ENCODE measurements at places on chromosomes 4 and X. TPM values are rescaled to one million over a fixed set of nuclear protein-coding genes. Genes with fewer than 3 reads are reported as not detected.
A peak's percentile ranks its signal among the peaks of the same experiment; 100 is the strongest.

The LRCH2 gene
- total RNA-seq = not detected

The GRSF1 gene
- total RNA-seq = 34.1 TPM

The ZCCHC18 gene
- 3.8 TPM for total RNA-seq

The REELD1 gene
- total RNA-seq = 2.0 TPM

The DAPP1 gene
- total RNA-seq = 9.1 TPM

The JCHAIN gene
- 1.0 TPM for total RNA-seq

The ARHGAP4 gene
- total RNA-seq = 463 TPM

The CD38 gene
- total RNA-seq = 9.6 TPM

- H3K27ac ChIP-seq = no peak overlapping the region
- no peak for DNase-seq
- H3K27me3 ChIP-seq = no peaks in the 10 kb centered on the region
- no peak overlapping the region for H3K4me3 ChIP-seq
- H3K36me3 ChIP-seq = no peaks in the 10 kb centered on the region
- H3K4me1 ChIP-seq = no peaks in the 10 kb centered on the region
Measured at GRCh38 chr4:173478913-173479283, 51.1 kb downstream of the HAND2 start.

GRCh38 chr4:84920617-84921016 is 45.9 kb downstream of the WDFY3 start:
- no peaks in the 10 kb centered on the region for H3K27me3 ChIP-seq
- H3K27ac ChIP-seq = no peak overlapping the region
- H3K4me3 ChIP-seq = no peak overlapping the region
- H3K36me3 ChIP-seq = no peaks in the 10 kb centered on the region
- no peaks in the 10 kb centered on the region for H3K4me1 ChIP-seq

- no peak overlapping the region for H3K27ac ChIP-seq
- no peaks in the 10 kb centered on the region for H3K4me1 ChIP-seq
- DNase-seq = no peak
- H3K27me3 ChIP-seq = no peaks in the 10 kb centered on the region
- no peaks in the 10 kb centered on the region for H3K36me3 ChIP-seq
Measured at GRCh38 chr4:139863531-139863930, 197.9 kb downstream of the MGST2 start.

- H3K27ac ChIP-seq = no peak overlapping the region
- H3K4me1 ChIP-seq = no peaks in the 10 kb centered on the region
- H3K36me3 ChIP-seq = no peaks in the 10 kb centered on the region
- DNase-seq = no peak
Measured at GRCh38 chr4:41408859-41409593, 128.9 kb upstream of the LIMCH1 start.

GRCh38 chrX:31894152-31894551 is 822.3 kb upstream of the FTHL17 start:
- H3K36me3 ChIP-seq = no peaks in the 10 kb centered on the region
- H3K4me3 ChIP-seq = no peak overlapping the region
- H3K4me1 ChIP-seq = no peaks in the 10 kb centered on the region
- no peak overlapping the region for H3K27ac ChIP-seq
- DNase-seq = no peak

GRCh38 chrX:142804085-142804484 is 221.6 kb upstream of the SPANXN4 start:
- H3K4me3 ChIP-seq = no peak overlapping the region
- no peaks in the 10 kb centered on the region for H3K36me3 ChIP-seq
- no peak for DNase-seq
- H3K27ac ChIP-seq = no peak overlapping the region
- no peaks in the 10 kb centered on the region for H3K4me1 ChIP-seq

- peak overlapping the region; percentile 64 for H3K27ac ChIP-seq
- peak; percentile 88 for DNase-seq
- H3K27me3 ChIP-seq = no peaks in the 10 kb centered on the region
- no peaks in the 10 kb centered on the region for H3K36me3 ChIP-seq
- no peak overlapping the region for H3K4me3 ChIP-seq
Measured at GRCh38 chrX:65601530-65602220, 65.8 kb upstream of the MSN start.

DNA sequence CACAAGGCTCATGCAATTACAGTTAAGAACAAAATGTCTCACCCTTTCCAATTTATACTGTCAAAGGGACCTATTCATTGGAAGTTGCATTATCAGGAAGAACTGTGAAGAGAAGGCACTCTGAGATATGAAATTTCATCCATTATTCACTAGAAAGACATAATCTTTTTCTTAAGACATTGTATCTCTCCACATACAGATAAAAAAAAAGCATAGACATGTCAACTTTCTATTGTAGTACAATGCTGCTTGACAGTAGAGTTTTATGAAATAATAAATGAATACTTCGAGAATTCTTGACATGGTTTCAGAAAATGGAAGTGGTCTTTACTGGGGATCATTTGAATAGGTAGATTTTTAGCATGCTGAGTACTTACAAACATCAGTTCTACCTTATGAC is 545.0 kb downstream of the TMA16 start:
- no peaks in the 10 kb centered on the region for H3K36me3 ChIP-seq
- no peak overlapping the region for H3K27ac ChIP-seq
- no peaks in the 10 kb centered on the region for H3K27me3 ChIP-seq
- no peaks in the 10 kb centered on the region for H3K4me1 ChIP-seq
- no peak for DNase-seq

DNA sequence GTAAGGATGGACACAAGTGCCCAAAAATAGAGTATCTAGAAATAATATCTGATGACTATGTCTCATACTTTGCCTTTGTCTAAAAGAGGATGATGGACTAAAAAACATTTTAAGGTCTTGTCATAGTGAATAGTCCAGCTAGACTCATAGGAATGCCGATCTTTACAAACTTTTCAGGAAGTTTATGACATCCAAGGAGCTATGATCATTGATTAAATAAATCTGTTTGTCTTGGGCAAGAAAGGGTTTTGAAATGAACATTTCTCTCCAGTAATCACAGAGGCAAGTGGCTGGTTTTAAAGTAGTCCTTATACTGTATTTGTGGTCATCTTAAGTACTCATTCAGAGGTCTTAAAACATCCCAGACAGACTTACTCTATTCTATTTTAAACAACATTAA is 109.8 kb downstream of the MAPK10 start:
- no peak for DNase-seq
- no peak overlapping the region for H3K4me3 ChIP-seq
- no peaks in the 10 kb centered on the region for H3K36me3 ChIP-seq
- no peak overlapping the region for H3K27ac ChIP-seq

DNA sequence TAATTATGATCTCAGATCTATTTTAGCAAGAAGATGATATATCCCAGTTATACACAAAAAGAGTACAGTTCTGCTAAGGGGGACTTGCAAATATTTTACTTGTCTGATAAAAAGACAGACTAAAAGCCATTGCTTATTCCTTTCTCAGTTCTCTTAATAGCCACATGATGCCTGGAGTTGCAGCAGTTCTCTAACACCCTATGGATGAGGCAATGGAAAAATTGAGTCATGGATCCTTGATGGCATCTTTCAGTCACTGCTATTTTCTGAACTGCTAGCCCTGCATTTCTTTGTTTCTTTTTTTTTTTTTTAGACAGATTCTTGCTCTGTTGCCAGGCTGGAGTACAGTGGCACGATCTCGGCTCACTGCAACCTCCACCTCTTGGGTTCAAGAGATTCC is 1956.7 kb downstream of the C4orf33 start:
- no peak overlapping the region for H3K4me3 ChIP-seq
- H3K27ac ChIP-seq = no peak overlapping the region
- no peaks in the 10 kb centered on the region for H3K4me1 ChIP-seq
- DNase-seq = no peak

DNA sequence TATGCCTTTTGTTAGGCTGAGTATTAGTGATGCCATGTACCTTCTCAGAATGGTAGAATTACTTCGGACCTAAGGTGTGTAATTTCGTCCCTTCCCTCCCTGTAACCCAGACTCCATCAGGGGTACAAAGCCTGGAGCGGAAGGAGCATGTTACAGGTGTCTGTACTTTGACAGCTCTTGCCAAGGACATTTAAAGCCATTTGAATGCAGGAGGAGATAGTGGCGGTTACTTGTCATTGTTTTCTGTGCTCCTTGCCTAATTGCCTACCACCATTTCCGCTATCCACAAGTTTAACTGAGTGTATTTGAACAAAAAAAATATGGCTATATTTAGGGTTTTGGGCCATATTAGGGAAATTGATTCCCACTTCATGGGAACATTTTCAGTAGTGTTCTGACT is 1.8 kb downstream of the FNIP2 start:
- no peak overlapping the region for H3K27ac ChIP-seq
- no peaks in the 10 kb centered on the region for H3K36me3 ChIP-seq
- H3K4me3 ChIP-seq = no peak overlapping the region
- no peak for DNase-seq
- H3K4me1 ChIP-seq = peaks cover 10% of the 10 kb centered on the region
- no peaks in the 10 kb centered on the region for H3K27me3 ChIP-seq

DNA sequence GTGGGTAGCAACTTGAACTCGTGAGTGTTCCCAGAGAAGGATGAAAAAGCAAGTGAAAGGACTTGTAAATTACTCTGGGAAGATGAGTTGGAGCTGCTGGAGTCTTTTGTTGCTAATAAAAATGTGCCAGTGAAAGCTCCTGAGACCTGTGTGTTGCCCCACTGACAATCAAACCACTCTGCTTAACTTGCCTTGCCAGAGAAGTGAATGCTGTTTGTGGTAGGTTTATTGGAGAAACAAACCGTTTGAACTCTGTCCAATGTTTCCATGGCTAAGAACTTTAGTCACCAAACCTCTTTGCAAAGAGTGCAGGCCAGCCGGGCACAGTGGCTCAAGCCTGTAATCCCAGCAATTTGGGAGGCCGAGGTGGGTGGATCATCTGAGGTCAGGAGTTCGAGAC is 586.9 kb downstream of the PCDH7 start:
- no peaks in the 10 kb centered on the region for H3K27me3 ChIP-seq
- H3K4me3 ChIP-seq = no peak overlapping the region
- no peak overlapping the region for H3K27ac ChIP-seq
- no peaks in the 10 kb centered on the region for H3K4me1 ChIP-seq
- H3K36me3 ChIP-seq = no peaks in the 10 kb centered on the region

GRCh38 chrX:54991706-54992105 is 2.3 kb downstream of the PFKFB1 start:
- H3K4me3 ChIP-seq = no peak overlapping the region
- no peaks in the 10 kb centered on the region for H3K27me3 ChIP-seq
- no peaks in the 10 kb centered on the region for H3K4me1 ChIP-seq
- no peaks in the 10 kb centered on the region for H3K36me3 ChIP-seq
- DNase-seq = no peak

DNA sequence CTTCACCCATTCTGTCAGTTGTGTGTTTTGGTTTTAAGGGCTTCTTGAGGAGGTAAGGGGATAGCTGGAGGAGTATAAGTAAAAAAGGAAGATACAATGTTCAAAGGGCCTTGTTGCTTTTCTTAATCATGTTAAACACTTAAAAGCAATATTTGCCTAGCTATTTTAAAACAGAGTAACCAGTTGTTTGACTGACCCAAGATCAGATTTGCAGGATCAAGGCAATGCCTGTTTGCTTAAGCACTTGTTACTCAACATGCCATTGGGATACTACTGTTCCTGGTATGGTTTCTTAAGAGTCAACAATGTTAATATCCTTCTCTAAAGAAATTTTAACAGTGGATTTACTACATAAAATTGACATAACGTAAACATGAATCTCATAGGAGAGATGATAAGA is 2.6 kb downstream of the DCLK2 start:
- H3K27me3 ChIP-seq = peaks cover 45% of the 10 kb centered on the region
- no peaks in the 10 kb centered on the region for H3K36me3 ChIP-seq
- H3K4me3 ChIP-seq = no peak overlapping the region
- no peak overlapping the region for H3K27ac ChIP-seq

- no peak for DNase-seq
- no peaks in the 10 kb centered on the region for H3K36me3 ChIP-seq
- H3K4me3 ChIP-seq = no peak overlapping the region
- H3K4me1 ChIP-seq = peaks cover 15% of the 10 kb centered on the region
Measured at GRCh38 chr4:3486541-3487540, 23.7 kb downstream of the DOK7 start.

DNA sequence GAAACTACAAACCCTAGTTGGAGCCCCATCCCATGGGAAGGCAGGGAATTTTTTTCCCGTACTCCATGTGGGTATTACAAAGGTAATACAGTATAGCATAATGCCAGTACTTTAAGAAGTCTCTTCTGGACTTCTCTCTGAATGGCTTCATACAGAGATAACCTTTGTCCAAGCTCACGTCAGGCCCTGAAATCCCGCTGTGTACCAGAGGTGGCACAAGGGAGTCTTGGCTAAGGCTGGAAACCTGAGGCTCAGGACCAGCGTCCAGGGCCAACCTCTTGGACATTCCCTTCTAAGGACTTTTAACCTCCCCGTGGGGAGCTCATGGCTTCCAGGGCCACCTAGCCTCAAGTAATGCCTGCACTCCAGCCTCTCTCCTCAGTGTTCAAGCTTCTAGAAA is 338.9 kb upstream of the FAM241A start:
- H3K27me3 ChIP-seq = no peaks in the 10 kb centered on the region
- H3K4me1 ChIP-seq = no peaks in the 10 kb centered on the region
- no peak overlapping the region for H3K27ac ChIP-seq

DNA sequence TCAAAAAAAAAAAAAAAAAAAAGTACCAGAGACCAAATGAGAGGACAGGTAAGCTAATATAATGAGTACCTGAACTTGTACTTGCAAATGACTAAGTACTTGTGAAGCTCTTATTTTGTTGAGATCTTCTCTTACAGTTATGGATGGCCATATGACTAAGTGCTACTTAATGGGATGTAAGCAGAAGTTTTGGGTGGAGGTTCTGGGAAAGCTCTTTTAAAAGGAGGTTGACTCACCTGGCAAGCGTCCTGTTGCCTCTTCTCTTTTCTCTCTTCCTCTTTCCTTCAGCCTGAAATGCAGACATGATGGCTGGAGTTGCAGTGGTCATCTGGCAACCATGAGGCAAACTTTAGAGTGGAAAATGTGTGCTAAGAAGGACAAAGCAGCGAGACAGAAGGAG is 36.9 kb upstream of the MED14 start:
- no peak overlapping the region for H3K4me3 ChIP-seq
- no peaks in the 10 kb centered on the region for H3K36me3 ChIP-seq
- H3K27ac ChIP-seq = no peak overlapping the region
- no peaks in the 10 kb centered on the region for H3K27me3 ChIP-seq

GRCh38 chrX:115693476-115693875 is 132.5 kb downstream of the PLS3 start:
- no peaks in the 10 kb centered on the region for H3K27me3 ChIP-seq
- H3K4me3 ChIP-seq = no peak overlapping the region
- H3K27ac ChIP-seq = no peak overlapping the region
- H3K4me1 ChIP-seq = no peaks in the 10 kb centered on the region
- no peaks in the 10 kb centered on the region for H3K36me3 ChIP-seq
- no peak for DNase-seq

Data from CD4-positive, alpha-beta T cell (primary cell).